ENCODE measurements at places on chromosomes 7 and 10.

DNA sequence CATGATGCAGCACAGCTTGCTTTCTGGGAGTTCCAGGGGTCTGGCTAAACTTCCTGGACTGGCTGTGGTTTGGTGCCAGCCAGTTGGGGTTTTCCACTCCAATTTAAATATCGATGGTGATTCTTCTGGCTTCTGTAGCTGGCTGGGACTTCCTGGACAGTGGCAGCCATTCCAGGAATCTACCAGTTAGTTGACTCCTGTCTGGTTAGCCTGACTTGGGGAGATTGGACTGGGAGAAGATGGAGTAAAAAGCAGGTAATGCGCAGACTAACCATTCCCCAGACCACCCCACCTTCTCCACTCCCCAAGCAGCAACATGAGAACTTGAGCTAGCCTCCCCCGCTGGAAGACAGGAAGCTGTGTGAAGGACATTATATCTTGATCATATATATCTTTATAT is 6.3 kb upstream of the PIP4K2A start:
- DNase-seq: no peak
- peaks cover 8% of the 10 kb centered on the region for H3K27me3 ChIP-seq
- no peaks in the 10 kb centered on the region for H3K36me3 ChIP-seq
- H3K4me1 ChIP-seq: no peaks in the 10 kb centered on the region

DNA sequence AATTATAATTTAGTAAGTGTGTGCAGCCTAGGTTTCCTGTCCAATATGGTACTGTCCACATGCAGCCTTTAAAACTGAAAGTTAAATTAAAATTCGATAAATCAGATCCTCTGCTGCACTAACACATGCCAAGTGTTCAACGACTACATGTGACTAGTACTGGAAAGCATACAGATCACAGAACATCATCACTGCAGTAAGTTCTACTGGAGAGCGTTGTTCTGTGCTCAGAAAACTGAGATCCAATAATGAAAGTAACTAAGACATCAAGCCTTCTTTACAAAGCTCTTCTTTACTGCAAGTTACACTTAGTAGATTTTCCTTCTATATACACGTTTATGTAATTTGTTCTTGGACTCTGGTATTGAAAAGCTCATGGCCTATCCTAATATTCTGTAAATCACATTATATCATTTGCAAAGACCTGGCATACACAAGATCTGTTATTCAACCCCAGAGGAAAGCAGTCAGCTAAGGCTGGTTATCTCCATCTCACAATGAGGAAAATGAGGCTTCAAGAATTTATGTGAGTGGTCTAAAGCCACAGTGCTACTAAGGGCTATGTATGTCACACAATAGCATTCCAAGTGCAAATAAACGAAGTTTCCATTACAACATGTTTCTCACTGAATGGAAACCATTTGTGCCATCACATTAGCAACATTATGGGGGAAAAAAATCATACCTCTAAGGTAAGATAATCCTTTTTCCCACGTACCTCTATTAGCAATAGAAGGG is 77.6 kb downstream of the VPS41 start:
- H3K4me1 ChIP-seq: peaks cover 9% of the 10 kb centered on the region
- no peaks in the 10 kb centered on the region for H3K27me3 ChIP-seq
- H3K36me3 ChIP-seq: no peaks in the 10 kb centered on the region
- peak overlapping the region; percentile 43 for H3K4me3 ChIP-seq

DNA sequence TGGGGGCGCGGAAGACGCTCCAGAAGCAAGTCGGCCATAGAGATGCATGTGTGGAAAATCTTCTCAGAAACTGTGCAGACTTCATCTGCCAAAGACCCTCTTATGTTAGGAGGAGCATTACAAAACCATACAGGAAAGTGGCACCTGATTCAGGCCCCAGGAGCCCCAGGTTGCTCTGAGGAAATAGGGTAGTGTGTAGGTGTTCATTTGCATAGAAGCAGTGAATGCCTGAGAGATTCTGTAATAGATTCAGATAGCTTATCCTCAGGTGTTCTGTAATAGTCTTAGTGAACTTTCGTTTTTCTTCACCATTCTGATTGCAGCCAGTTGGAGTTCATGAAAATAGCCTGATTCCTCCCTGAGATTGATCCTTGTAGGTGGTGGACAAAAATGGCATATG is 106.4 kb upstream of the GJD4 start:
- no peak overlapping the region for H3K4me3 ChIP-seq
- H3K4me1 ChIP-seq: peaks cover 14% of the 10 kb centered on the region
- H3K27me3 ChIP-seq: no peaks in the 10 kb centered on the region
- no peak overlapping the region for H3K27ac ChIP-seq

GRCh38 chr7:71613313-71613712 is 481.4 kb downstream of the GALNT17 start:
- H3K27me3 ChIP-seq: no peaks in the 10 kb centered on the region
- no peaks in the 10 kb centered on the region for H3K36me3 ChIP-seq
- no peaks in the 10 kb centered on the region for H3K4me1 ChIP-seq
- no peak overlapping the region for H3K4me3 ChIP-seq
- no peak for DNase-seq

DNA sequence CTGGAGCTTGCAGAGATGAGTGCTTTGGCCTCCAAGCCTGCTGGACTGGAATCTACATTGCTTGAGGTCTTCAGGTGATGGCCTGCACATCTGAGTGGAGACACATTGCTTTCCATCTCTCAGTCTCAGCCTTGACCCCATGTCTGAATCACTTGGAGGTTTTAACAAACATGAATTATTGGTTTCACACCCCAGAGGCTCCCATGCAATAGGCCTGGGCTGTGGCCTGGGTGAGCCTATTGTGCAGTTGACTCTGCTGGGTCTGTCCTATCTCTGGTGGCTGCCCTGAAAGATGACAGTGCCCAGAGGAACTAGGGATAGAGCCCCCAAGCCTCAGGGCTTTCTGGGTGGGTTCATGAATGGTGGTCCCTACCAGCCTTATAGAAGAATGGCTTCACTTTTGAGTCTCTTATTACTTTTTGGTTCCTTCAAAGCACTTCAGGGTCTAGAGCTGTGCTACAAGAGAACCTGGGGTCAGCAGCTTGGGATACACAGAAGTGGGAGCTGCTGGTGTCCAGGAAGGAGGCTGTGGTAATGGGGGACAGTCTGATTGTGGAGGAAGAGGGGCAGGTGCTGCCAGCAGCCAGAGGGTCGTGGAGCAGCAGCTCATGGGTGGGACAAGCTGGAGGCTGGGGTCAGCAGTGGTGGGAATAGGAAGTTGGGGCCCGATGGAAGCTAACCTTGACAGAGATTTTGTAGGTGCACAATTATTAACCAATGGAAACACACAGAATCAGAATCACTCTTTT is 5.5 kb downstream of the RAMP3 start:
- peaks cover 37% of the 10 kb centered on the region for H3K27me3 ChIP-seq
- H3K4me3 ChIP-seq: no peak overlapping the region
- no peak for DNase-seq
- H3K36me3 ChIP-seq: no peaks in the 10 kb centered on the region
- H3K4me1 ChIP-seq: no peaks in the 10 kb centered on the region

DNA sequence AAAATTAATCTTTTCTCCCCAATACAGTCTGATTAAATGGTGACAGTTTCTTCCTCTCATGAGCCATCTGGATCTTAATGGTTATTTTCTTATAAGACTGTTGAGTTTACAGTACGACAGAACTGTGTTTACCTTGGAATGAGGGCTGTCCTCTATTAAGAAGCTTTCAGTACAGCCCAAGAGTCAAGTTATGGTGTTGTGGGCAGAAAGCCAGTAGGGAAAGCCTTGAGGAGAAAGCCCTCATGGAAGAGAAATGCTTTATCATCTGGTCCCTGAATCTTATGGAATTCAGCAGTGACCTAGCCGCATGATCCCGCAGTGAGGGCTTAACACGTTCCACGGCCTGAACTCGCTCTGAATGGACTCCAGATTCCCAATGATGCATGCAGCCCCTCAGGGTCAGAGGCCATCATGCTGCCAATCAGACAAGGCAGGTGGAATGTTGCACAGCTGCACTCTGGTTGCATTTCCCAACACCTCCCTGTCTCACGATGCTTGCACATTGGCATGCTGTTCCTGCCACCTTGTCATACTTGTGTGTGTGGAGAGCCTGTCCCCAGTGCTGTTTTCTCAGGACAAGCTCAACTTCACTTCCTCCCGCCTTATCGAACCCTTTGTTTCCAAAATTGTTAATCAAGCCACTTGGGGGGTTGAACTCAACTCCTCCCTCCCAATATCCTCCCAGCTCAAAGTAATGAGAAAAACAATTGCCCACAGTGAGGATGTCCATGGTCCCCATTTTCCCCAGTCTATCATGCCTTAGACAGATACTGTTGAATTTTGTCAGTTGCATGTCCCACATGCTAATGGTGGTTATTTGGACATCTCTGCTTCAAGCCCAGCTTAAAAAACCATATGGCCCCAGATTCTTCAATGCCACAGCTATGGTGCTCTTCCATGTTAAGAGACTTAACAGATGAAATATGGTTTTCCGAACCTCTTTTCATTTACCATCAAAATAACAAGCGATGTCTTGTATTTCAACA is 211.1 kb upstream of the TCF7L2 start:
- no peak overlapping the region for H3K27ac ChIP-seq
- H3K27me3 ChIP-seq: peaks cover 5% of the 10 kb centered on the region
- no peak overlapping the region for H3K4me3 ChIP-seq
- DNase-seq: no peak
- peaks cover 28% of the 10 kb centered on the region for H3K4me1 ChIP-seq
- H3K36me3 ChIP-seq: peaks cover 12% of the 10 kb centered on the region

DNA sequence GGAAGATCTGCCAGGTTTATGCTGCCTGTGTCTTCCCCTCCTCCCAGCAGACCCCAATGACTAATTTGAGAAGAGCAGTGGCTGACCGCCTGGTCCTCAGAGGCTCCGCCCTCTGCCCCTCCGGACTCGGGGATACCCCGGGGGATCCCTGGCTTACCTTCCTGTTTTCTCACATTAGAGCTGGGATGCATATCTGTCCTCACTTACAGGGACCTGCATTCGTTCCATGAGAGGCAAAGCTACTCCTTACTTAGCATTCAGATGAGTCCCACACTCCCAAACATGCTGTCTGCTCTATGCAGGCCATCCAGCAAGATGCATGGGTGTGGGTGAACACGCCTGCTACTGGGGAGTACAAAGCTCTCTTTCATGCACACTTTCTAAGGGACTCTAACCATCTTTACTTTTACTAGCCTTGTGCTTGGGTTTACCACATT is 24.0 kb downstream of the VOPP1 start:
- no peak overlapping the region for H3K27ac ChIP-seq
- no peak for DNase-seq
- peaks cover 64% of the 10 kb centered on the region for H3K4me1 ChIP-seq
- H3K27me3 ChIP-seq: no peaks in the 10 kb centered on the region
- H3K36me3 ChIP-seq: peaks cover 9% of the 10 kb centered on the region
- H3K4me3 ChIP-seq: no peak overlapping the region

All from HFFc6 (cell line).